ENCODE measurements at places on chromosomes 7 and 10.

DNA sequence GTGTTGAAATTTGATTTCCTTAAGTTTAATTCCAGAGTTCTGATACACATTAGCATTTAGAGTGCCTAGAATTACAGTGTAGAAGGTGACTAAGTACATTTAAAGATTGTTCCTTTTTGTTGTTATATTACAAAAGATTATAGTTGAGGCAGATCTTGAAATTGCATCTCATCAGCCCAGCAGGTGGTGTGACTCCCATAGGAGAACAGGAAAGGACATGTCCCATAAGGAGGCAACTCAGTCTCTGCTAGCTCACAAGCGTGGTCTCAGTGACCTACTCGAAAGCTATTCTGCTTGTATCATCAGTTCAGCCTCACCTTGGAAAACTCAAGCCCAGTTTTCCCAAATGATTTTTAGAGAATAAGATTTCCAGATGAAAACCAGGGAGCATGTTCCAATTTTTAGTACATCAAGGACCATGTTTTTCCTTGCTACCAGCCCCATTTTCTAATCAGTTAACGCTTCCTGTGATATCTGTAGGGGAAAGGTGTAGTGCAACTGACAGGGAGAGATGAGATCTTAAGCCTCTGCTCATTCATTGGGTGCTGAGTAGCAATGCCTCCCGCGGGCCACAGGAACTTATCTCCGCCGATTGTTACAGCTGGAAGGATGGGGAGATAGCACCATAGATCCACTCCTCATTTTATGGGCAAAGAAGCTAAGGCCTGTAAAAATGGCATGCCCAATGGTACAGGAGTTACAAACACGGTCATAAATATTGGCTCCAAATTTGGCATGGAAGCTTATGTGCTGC, 1.1 kb upstream of the GNAI1 start:
- DNase-seq, result no peak

DNA sequence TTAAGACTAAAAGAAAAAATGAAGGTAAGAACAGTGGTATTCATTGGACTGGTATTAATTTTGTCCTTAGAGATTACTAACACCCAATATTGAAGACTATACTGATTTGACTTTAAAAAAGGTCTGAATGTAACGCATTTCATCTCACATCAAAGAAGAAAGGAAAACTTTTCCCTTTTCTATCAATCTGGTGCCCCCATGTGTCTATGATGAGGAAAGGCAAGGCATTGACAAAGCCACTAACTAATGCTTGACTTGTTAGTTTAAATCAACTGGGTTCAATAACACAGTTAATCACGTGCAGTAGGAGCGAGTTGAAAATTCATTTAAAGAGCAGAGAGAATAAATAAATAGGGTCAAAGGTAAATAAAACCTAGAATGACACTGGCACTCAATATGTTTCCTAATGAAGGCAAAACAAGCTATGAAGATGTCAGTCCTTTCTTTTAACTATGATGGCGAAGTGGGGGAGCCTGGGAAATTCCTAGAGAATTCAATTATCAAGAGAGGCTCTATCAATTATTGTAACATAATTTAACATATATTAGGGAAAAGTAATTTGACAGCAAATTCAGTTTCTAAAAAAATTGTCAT, 180.9 kb downstream of the ANK3 start:
- DNase-seq, result no peak

- DNase-seq, result no peak
Measured at GRCh38 chr7:31033674-31034300, 18.3 kb upstream of the ADCYAP1R1 start.

- no peak for DNase-seq
Measured at GRCh38 chr7:36607721-36608095, 116.6 kb downstream of the AOAH start.

DNA sequence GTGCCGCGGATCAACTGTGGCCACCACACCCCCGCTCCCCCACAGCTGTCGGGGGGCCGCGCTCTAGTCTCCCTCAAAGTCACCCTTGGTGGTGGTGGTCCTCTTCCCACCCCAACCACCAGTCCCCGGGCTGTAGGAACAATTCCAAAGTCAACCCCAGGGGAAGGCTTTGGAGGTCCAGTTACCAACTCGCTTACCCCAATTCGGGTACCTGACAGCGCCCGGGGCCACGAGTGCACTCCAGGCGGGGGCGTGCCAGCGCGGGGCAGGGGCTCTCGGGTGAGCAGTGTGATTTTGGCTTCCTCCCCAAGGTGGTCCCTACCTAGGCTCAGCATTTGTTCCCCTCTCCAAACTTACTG, 584 bp upstream of the ZMIZ1 start:
- DNase-seq, result no peak

DNA sequence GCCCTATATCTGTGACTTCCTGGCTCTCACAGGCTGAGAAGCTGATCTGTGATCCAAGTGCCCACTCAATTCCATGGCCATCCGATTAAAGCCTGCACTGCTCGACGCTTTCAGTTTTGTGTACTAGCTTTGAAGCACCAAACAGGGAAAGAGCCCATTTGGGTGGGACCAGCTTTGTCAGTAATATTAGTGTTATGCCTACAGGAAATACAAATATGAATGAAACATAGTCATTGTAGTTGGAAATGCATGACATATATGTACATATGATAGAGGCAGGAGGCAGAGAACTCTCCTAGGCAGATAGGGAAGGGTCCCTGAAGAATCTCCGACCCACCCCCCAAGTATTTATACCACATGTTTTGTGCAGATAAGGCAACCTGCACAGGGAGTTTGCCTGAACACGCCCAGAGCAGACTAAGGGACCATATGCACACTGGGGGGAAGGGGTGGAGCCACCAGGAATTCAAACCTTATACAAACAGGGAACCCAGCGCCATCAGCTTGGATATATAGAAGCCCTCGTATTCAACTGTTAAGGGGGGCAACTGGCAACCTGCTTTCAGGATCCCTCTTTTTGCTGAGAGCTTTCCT, 653.2 kb downstream of the PARD3 start:
- DNase-seq, result no peak

- DNase-seq, result no peak
Measured at GRCh38 chr10:71761541-71762113, 11.7 kb downstream of the VSIR start.

- no peak for DNase-seq
Measured at GRCh38 chr10:125262409-125262808, 102.0 kb upstream of the CTBP2 start.

- DNase-seq, result no peak
Measured at GRCh38 chr10:68212721-68213352, 19.1 kb downstream of the ATOH7 start.

- DNase-seq, result no peak
Measured at GRCh38 chr7:33062023-33062781, at the start of gene NT5C3A. Gene NT5C3A, minus strand, starts transcription at chr7:33062776. Its CDS starts 71 bp downstream, at chr7:33062705.

DNA sequence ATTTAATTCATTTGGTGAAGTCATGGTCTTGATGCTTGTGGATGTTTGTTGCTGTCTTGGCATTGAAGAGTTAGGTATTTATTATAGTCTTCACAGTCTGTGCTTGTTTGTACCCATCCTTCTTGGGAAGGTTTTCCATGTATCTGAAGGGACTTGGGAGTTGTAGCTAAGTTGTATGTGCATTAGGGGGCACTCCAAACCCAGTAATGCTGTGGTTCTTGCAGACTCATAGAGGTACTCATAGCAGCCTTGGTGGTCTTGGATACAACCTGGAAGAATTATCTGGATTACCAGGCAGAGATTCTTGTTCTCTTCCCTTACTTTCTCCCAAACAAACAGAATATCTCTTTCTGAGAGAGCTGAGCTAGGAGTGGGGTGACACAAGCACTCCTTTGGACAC, 93.2 kb downstream of the ADCYAP1R1 start:
- DNase-seq, result no peak

DNA sequence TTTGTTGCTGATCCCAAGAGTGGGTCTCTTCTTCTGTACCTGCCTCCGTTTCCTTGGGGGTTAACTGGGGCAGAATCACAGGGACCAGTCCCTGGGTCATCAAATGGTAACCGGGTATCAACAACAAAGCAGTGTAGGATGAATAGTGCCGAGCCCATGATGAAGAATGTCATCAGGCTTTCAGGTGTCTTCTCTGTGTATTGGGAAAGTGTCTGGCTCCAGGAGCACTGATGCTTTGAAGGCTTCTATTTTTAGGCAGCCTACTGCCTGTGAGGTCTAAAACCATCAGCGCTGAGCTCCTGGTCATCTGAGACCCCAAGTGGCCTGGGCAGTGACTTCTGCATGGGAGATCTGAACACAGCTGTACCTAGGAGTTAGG, 48.2 kb upstream of the SHH start:
- no peak for DNase-seq

DNA sequence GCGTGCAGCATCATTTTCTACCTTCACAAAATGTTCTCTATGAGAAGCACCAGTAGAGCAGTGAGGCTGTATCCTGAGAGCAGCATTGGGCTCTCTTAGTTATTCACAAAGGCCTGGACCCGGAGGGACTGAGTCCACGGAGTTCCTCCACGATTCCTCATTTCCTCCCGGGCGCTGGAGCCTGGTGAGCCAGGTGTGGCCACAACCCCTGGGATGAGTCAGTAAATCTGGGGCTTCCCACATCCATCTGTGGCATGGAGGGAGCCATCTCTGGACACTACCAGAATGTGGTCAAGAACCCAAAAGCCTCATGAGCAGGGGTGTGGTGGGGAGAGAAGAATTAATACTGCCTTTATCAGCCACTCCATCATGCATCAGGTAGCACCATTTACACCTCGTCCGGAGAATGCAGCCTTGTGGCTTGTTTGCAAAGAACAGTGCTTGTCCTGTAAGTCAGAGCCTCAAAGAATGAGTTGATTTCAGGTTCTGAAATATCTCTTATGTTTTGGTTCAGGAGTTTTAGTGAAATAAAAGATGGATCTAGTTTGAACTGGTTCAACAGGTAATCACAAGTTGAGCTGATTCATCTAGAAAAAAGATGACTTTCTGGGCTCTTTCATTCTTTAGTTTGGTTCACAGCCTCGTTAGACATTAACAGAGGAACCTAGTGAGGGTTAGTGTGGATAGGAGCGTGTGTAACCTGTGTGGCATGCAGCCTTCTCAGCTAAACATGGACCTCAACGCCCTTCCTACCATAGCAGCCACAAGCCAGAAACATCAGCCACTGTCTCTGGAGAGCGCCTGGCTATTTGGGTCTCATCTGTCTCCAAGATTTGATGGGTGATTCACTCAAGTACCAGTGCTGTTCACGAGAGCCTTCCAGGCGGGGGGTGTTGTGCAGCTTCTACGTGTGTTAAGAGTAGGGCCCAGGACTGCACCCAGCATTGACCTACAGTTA, 95.2 kb downstream of the WDR37 start:
- no peak for DNase-seq

DNA sequence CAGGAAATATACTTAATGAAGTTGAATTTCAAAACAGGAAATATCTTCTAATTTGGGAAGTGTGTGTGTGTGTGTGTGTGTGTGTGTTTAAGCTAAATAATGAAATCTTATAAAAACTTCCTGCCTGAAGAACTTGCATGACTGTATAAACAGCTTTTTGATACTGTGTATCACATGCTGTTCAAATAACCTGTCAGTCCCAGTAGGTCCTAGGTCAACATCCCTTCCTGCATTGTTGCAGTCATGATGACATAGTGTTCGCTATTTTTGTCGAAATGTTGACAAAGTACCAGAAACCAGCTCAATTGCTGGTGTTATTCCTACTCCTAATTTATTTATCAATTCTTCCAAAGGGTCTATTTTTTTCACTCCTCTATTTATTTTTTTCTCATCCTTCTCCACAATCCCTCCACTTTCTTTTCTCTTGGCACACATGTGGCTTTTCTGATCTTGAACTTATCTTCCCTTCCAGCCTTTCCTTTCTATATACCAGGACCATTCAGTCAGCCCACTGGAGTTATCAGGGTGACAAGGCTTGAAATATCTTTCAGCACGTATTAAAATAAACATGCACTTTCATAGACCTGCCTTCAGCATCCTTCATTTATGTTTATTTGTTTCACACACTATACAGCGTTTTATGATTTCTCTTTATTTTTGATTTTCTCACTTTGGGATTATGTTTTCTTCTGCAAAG, 115.8 kb downstream of the PLXDC2 start:
- no peak for DNase-seq

Data from tibial nerve (tissue), 4 donors.